ENCODE measurements at places on chromosomes 6 and 20.

GRCh38 chr6:170114187-170114945 lies 176.5 kb downstream of the DLL1 start:
- peak; percentile 14 for DNase-seq

GRCh38 chr6:91317247-91317835 lies 730.5 kb upstream of the MAP3K7 start:
- no peak for DNase-seq

- DNase-seq = no peak
Observed at GRCh38 chr6:132391391-132392269, 9.6 kb downstream of the MOXD1 start.

GRCh38 chr6:13292774-13293173 lies 35.6 kb downstream of the TBC1D7 start:
- no peak for DNase-seq

GRCh38 chr6:125793280-125793679 lies 2.5 kb downstream of the NCOA7 start:
- no peak for DNase-seq

GRCh38 chr6:157194643-157195042 lies 128.7 kb downstream of the TMEM242 start:
- no peak for DNase-seq

- no peak for DNase-seq
Observed at GRCh38 chr6:3759646-3760232, 8.2 kb upstream of the PXDC1 start.

DNA sequence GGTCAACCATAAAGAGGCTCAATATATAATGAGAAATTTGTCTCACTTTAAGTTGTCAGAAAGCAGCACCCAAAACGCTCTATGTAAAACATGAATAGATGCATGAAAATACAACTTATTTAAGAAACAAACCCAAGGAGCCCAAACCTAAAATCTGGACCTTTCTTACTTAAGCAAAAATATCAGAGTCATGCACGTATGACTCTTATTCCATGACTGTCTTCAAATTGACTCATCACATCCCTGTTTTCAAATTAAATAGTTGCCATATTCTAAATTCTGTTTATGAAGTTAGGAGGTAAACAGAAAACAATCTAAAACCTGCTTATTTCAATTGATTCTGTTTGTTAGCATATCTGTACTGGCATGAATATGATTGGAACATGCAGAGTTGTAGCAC lies 42.1 kb downstream of the ANKRD6 start:
- no peak for DNase-seq

- no peak for DNase-seq
Observed at GRCh38 chr20:25549843-25550477, 35.4 kb downstream of the NINL start.

GRCh38 chr6:45021676-45022075 lies 306.5 kb upstream of the RUNX2 start:
- DNase-seq = no peak

GRCh38 chr6:124557873-124558272 lies 404.4 kb upstream of the RNF217 start:
- DNase-seq = no peak

DNA sequence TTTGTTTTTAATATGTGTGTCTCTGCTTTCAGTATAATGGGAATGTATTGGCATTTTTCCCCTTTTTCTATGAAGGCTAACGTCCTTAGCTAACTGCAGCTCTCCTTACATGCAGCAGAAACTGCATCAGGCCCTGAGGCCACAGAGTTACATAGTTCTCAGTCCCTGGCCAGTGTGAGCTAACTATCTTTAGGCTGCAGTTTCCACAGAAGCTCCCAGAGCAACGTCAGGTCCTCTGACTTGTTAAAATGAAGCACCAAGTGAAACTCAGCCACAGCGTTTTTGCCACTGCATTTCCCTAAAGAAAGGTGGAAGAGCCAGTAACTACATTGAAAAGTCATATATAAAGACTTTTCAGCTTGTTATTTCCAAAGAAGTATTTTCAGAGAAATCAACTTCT lies 244.7 kb downstream of the CBLN4 start:
- DNase-seq = no peak

GRCh38 chr20:45470937-45471336 lies 1.4 kb downstream of the WFDC2 start:
- no peak for DNase-seq

DNA sequence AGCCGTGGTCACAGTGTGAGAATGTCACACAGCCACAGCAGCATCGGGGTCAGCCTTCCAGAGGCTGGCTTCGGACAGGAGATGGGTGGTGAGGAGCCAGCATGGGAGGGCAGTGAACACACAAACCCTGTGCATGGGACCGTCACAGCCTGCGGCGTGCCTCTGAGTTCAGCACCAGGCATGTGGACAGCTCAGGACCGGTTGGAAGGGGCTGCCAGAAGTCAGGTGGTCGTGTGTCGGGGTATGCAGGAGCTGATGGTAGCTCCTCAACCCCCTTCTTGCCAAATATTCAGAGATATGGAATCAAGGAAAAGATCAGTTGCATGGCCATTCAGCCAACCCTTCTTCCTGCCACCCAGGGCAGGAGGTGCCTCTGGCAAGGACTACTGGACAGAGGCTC lies 28.2 kb downstream of the MYT1 start:
- DNase-seq = no peak

DNA sequence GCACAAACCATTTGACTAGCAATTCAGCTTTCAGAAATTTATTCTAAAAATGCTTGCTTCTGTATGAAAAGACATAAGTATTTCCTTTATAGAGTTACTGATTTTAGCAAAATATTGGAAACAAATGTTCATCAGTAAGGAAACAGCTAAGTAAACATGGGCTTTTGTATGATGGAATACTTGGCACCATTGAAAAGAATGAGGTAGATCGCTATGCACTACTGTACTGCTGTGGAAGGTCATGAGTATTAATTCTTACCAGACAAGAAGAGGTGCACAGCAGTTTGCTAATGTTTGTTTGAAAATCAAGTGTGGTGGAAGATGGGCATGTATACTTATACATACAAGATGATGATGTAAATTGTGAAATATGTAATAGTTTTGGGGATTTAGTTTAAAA lies 73.0 kb downstream of the FARS2 start:
- DNase-seq = no peak

DNA sequence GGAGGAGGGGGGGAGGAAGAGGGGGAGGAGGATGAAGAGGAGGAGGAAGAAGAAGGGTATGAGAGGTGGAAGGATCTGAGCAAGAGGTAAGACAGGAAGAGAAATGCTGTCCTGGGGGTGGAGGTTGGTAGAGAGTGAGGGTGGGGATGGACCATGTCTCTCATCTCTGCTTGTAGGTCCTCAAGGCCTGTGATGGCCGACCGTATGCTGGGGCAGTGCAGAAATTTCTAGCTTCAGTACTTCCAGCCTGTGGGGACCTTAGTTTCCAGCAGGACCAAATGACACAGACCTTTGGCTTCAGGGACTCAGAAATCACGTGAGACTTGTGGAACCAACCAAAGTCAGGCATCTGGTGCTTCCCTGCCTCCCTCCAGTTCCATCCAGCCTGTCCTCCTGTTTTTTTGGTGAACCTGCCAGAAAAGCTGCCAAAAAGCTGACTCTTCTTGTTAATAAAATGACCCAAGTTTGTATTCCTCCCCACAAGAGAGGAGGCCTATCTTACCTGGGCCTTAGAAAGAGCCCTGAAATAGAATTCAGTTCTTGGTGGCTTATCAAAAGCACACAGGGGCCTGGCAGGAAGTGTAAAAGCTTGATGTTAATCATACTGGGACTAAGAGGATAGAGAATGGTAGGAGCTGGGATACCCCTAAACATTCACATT lies 2.5 kb upstream of the C4A start:
- no peak for DNase-seq

GRCh38 chr6:18897350-18897749 lies 510.2 kb downstream of the RNF144B start:
- DNase-seq = no peak
